ENCODE measurements at places on chromosomes 16 and 17.

- DNase-seq, result no peak
Observed at GRCh38 chr16:80672379-80672778, 131.6 kb downstream of the DYNLRB2 start.

GRCh38 chr16:79628501-79628975 is 28.0 kb upstream of the MAF start:
- DNase-seq, result peak; percentile 23

DNA sequence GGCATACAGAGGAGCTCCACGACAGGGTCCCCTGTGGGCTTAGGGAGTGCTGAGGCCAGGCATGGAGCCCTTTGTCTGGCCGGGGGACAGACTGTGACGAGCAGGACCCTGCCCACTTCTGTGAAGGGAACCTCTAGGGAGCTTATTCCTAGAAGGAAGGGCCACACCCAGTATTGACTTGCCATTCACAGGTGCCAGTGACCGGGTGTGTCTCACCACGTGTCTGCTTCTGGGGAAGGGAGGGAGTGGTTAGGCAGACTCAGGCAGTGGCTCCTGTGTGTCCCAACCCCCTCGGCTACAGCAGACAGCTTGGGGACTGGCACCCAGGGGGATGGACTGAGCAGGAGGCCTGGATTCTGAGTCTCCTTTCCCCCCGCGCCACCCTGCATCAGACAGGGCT is 57.2 kb downstream of the SOCS1 start:
- no peak for DNase-seq

DNA sequence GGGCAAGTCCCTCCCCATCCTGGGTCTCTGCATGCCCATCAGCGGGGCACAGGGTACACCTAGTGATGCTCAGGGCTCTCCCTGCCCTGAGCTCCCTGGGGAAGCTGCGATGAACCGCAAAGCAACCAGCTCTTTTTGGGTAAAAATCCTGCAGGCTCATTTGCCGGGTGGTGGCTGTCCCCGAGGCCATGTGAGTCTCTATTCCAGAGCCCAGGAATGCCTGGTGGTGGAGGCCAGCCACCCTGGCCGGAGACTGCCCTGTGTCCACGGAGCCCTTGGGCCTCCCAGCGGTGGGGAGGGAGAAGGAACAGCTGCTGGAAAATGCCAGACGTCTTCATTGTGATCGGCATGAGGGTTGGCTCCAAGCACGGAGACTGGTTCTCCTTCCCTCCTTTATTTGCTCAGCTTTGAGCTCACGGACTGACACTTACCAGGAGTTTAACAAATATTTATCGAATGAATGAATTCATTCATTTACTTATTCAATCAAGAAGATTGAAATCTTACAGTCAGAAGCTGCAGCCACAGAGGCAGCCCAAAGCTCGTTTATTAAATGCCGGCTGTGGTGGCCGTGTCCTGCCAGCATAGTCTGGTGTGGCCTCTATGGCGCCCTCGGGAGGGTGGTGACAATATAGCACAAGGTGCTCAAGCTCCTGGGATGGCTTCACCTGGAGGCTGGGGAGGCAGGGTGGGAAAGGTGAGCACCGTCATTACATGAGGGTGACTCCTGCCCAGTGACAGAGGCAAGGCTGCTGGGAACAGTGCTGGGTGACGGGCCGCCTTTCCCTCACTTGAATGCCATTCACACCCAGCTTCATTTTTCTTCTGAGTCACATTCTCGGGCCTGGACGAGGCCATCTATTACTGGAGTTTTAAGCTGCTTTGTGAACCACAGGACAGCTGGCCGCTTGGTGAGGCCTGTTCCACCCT is 31.1 kb upstream of the JPH3 start:
- no peak for DNase-seq

- no peak for DNase-seq
Observed at GRCh38 chr17:33972763-33973162, 282.3 kb upstream of the CCL2 start.

GRCh38 chr16:57564571-57565270 is 22.3 kb downstream of the ADGRG5 start:
- DNase-seq, result no peak

GRCh38 chr17:73283250-73283649 is 21.6 kb upstream of the CPSF4L start:
- no peak for DNase-seq

Data from CD4-positive, alpha-beta T cell treated with Interferon alpha-2 for 1 hour (primary cell).